H7 (cell line): ENCODE measurements at places on chromosomes 3 and 15. TPM values are rescaled to one million over a fixed set of nuclear protein-coding genes. Genes with fewer than 3 reads are reported as not detected.

GRCh38 chr3:12356175-12356574, 67.3 kb downstream of the PPARG start:
- no peak for DNase-seq

DNA sequence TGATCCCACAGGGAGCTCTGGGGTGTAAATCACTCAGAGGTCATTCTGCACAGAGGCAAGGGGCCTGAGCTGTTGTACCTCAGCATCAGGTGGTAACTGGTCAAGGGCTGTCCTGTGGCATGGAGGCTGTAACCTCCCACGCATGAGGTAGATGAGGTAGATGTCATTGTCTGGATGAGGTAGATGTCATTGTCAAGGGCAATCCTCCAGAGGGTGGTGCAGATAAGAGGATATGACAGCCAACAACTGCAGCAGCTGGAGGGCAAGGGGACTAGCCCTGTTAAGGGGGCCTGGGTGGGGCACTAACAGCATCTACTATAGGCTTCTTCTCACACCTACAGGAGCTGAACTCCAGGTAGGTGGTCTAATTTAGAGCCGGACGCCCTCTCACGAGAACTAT, 55.6 kb downstream of the THRB start:
- DNase-seq, result no peak

- no peak for DNase-seq
Observed at GRCh38 chr3:182905623-182906022, 74.7 kb downstream of the DCUN1D1 start.

The TMCC1 gene
- total RNA-seq, result 24.5 and 29.9 TPM in 2 replicates

The SQOR gene
- total RNA-seq, result 1.5 and 2.2 TPM in 2 replicates

The RTP3 gene
- 0.07 TPM in 1 of 2 replicates, not detected in the other for total RNA-seq
